HEK293T (cell line): ENCODE measurements at places on chromosomes 6 and 20.

DNA sequence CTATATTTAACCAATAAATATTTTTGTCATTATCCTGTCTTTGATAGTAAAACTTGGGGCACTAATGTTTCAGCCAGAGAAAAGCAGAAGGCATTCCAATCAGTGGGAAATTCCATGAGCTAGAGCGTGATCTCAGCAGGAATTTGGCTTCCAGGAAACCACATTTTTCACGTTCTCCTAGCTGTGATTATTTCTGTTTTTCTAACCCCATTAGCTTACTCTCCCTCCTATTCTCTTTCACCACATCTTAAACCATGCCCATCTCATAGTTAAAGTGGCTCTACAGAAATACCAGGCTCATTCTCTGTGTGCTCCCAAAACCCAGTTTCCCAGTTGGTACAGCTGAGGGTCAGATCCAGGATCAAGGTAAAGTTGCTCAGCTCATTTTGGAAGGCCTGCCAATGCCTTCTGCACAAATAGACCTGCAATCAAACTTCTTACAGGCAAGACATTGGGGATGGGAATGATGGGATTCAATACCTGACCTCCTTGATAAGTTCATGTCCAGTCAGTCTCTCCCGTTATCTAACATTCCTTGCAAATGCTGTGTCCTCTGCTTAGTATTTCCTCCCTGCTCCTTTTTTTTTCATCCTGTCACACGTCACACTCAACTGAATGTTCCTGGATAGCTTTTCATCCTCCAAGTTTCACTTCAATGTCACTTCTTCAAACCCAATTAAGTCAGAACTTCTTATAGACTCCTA, 33.1 kb upstream of the TMEM30A start:
- no peak for DNase-seq

DNA sequence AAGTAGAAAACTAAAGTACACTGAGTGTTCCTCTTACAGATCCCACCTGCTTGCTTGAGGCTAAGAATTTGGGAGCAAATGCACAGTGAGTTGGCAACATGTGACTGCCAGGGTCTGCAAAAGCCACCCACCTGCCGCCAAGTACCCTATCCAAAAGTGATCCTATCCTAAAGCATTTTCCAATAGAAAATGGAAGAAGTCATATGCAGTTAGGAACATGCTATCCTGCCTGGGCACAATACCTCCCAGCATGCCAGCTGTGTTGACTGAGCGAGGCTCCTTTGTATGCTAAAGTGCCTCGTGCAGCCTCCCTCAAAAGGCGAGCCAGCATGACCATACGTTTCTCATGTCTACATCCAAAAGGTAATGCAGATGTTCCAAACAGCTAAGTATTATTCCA, 52.7 kb downstream of the TRAF3IP2 start:
- no peak for DNase-seq

DNA sequence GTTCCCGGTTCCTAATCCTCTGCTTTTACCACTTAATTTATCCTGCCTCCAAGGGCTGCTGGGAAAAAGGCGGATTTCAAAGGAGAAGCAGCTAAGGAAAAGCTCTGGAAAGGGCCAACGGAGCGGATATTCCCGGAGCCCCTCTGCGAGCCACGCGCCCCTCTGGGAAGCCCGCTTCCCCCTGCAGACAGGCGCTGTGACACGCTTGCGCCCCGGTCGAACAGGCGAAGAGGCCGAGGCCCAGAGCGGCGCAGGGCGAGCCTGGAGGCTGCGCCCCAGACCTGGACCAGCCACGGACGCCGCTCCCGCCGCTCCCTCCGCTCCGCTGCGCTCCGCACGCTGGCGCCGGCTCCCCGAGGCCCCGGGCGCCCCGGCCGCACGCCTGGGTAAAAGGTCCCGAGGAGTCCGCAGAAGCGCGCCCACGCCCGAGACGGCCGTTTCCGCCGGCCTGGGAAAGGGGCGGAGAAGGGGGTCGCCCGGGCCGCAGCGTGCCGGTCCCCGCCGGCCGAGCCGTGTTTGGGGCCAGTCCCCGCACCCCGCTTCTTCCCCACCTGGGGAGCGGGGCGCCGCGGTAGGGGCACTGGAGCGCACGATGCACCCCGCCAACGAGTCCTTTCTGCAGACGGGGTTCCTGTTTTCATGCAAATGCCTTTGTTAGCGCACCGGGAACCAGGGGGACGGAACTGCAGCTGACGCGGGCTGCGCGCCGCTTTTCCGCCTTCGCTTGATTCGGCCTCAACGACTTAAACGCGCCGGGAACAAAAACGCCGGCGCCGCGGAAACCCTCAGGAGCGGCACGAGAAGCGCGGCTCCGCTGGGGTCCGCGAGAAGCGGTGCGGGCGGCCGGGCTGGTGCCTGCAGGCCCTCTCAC, 91.9 kb upstream of the SIRPA start:
- DNase-seq, result no peak

DNA sequence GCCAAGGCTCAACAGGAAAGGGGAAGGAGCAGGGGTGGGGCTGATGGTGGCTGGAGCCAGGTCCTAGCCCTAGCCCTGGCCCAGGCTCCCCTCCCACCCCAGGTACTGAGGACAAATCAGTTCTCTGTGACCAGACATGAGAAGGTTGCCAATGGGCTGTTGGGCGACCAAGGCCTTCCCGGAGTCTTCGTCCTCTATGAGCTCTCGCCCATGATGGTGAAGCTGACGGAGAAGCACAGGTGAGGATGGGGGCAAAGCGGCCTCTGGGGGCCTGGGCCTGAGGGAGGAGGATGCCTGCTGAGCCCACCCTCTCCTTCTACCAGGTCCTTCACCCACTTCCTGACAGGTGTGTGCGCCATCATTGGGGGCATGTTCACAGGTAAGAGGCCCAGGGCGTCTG, 15.0 kb downstream of the ERGIC3 start:
- no peak for DNase-seq

- no peak for DNase-seq
Measured at GRCh38 chr20:62232194-62232593, 6.1 kb upstream of the OSBPL2 start.

DNA sequence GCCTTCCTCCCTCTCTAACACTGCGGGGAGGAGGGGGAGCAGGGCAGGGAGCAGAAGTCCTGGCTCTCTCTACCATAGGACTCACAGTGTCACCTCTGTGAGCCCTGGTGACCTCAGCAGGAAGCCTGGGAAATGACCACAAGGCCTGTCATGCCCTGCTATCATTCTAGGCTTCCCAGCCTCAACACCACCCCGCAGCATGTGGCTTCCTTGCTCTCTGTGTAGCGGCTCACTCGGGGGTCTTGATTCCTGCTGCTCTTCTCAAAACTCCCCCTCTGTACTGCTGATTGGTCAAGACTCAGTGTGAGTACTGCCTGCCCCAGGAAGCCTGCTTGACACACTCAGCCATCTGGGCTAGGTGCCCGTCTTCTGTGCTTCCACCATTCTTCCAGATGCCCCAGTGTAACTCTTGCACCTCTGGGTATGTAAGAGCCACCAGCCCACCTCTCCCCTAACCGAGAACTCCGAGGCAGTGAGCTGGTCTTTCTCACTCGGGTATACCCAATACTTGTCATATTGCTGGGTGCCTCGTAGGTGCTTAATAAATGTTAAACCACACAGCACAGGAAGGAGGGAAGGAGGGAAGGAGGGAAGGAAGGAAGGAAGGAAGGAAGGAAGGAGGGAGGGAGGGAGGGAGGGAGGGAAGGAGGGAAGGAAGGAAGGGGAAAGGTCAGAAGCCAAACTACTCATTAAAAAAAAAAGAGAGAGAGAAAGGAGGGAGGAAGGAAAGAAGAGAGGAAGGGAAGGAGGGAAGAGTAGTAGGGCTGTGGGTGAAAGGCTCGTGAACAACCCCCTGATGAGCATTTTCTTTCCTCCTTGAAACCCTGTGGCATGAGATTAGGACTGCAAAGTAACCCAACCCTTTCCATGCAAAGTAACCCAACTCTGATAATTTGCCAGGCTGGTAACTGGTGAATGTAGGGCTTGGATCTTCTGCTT, 5.0 kb downstream of the MDFI start:
- DNase-seq, result no peak

DNA sequence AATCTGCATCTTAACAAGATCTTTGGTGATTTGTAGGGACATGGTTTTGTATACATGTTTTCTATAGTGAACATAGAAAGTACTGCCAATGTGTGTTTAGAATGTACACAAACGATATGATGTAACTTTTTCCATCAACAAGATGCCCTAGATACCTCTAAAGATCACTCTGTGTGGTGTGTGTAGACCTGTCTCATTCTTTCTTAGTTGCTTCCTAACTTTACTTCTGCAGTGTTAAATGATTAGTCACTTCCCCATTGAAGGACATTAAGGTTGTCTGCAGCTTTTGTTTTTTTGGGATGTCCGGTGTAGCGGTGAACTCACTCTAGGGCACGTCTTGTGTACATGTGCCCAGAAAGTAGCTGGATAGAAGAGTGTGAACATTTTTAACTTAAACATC, 35.9 kb downstream of the CDYL start:
- DNase-seq, result no peak

- DNase-seq, result no peak
Measured at GRCh38 chr20:15992564-15992963, 580.7 kb downstream of the KIF16B start.

DNA sequence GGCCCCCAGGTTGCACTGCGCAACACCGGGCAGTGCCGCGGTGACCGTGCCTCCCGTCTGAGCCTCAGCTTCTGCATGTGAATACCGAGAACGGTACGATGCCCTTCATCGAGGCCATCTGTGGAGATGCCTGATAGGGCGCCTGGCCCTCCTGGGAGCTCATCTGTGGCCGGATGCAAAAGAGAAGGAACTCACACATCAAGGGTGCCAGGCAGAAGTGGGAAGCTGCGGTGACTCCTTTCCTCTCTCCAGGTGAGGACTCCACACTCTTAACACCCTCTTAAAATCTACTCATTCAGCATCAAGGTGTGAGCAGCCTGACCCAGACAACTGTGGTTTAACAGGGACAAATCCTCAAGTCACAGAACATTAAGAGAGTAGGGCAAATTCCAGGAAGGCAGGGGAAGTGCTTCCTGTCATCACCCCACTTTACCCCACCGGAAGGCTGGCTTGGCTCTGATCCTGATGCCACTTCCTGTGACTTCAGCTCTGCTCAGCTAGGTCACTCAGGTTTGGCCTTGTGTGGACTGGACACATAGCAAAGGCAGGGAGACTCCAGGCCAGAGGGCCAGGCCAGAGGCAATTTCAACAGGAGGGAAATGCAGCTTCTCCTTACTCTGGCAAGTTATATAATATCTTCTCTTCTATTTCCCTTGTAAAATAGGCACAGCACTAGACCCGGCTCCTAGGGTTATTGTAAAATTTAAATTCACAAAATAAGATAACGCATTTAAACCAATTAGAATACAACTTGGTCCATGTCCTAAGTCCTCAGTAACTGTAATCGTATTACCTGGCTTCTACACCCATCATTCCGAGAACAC, 69.4 kb downstream of the CPNE5 start:
- DNase-seq, result no peak

DNA sequence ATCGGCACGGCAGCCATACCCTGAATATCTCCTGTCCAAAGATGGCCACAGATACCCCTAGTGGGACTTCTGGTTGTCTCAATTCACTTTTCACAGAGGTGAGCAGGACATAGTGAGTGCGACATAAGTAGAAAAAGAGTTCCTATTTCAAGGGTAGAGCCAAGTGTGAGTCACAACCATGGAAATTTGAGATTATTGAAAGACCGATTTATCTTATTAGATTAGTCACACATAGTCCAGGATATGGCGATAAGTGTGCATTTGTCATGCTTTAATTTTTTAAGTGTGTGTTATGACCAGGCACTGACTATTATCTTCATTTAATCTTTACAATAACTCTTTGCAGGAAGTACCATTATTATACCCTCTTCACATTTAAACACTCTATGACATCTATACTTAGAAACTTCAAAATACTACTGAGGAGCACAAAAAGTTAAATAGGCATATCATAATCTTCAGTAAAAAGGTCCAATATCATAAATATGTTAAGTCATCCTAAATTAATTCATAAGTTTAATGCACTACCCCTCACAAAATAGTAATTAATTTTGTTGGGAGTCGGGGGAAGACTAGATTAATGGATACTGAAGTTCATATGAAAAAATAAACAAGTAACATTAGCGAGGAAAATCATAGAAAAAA, 13.4 kb upstream of the TNFAIP3 start:
- no peak for DNase-seq
